SIG-M5 (cell line): ENCODE measurements at places on chromosomes 2 and 18.

GRCh38 chr2:67840460-67841068 lies 222.2 kb downstream of the C1D start:
- no peak for DNase-seq

GRCh38 chr18:68797871-68798270 lies at the start of gene CCDC102B:
Gene CCDC102B (plus strand): TSS chr18:68798080. CDS start chr18:68836764, 38,684 bp downstream.
- no peak for DNase-seq

DNA sequence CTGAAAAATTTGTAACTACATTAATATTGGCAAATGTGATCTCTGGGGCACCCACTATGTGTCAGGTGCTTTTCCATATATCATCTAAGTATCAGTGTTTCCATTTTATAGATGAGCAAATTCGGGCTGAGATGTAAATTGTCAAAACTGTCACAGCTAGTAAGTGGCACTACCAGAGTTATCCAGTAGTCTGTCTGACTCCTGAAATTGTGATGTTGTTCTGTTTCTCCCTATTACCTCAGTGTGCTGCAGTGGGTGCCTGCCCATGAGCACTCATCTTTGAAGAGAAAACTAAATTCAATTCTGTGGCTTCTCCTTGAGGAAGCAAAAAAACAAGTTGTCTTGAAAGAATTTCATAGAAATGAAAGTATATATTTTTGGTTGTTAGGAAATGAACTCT lies 467.4 kb upstream of the FANCL start:
- no peak for DNase-seq

DNA sequence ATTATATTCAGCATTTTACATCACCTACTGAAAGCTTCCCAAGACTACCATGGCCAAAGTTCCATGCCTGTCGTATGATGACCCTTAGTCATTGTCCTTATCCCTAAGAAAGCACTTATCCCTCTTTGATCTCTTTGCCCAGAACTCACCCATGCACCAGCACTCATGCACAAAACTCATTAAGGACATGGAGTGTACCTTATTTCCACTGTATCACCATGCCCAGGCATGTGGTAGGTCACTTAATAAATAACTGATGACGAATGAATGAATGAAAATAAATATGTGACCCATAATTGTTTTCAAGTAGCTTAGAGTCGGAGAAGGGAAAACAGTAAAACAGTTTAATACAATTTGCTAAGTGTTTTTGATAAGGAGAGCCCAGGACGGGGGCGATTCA lies 220.1 kb downstream of the IKZF2 start:
- DNase-seq: no peak

DNA sequence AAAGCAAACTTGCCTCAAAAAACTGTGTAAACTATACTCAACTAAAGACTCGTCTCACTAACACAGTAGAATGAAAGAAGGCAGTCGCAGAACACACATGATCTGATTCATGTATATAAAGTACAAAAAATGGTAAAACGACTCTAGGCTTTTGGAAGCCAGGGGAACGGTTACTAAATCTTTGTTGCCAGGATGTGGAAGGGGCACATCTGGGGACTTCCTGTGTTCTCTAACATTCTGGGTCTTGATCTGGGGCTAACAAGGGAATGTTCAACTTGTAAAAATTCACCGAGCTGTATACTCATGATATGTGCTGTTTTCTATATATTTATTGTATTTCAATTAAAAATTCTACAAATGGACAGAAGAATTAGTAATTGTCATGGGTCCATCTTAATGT lies 14.3 kb upstream of the C2orf80 start:
- no peak for DNase-seq

DNA sequence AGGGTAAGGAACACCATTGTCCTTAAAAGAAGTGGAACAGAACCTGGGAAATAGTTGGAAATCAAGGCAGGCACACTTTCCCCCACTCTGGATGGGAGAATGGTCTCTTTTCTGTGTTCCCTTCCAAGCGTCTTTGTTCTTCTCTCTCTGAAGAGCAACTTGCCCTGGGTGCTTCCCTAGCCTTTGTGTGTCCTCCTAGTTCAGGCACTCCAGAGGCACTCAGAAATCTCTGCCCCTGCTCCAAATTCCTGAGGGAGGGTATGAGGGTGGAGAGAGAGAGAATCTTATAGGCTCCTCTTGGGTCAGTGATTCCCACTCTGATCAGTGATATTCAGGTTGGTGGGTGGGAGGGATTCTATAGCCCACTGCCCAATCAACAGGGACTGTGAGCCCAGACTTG lies 8.8 kb upstream of the SIX2 start:
- DNase-seq: no peak

GRCh38 chr2:25314514-25315315 lies 27.0 kb downstream of the DNMT3A start:
- no peak for DNase-seq

GRCh38 chr2:7639476-7639875 lies 722.3 kb downstream of the RNF144A start:
- no peak for DNase-seq

GRCh38 chr2:19868224-19868623 lies 33.6 kb downstream of the TTC32 start:
- no peak for DNase-seq

DNA sequence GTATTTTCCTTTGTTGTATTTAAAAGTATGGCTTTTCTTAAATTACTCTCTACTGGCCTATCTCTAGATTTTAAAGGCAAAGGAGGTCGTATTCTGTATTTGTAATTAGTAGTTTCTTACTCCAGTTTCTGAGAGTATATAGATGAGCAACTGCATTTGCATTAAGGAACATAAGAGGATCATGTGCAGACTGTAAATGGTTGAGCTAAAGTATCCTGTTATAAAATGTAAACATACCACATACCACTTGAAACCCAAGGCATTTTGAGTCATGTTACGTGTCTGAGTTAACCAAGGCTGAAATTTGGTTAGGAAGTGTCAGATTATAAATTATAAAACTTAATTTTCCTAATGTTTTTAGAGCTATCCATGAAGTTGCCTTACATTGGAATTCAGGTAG lies 76.3 kb downstream of the GPD2 start:
- DNase-seq: no peak

- DNase-seq: no peak
Observed at GRCh38 chr2:215657844-215658243, 222.0 kb upstream of the FN1 start.

- no peak for DNase-seq
Observed at GRCh38 chr18:13305301-13305700, 86.7 kb downstream of the LDLRAD4 start.

DNA sequence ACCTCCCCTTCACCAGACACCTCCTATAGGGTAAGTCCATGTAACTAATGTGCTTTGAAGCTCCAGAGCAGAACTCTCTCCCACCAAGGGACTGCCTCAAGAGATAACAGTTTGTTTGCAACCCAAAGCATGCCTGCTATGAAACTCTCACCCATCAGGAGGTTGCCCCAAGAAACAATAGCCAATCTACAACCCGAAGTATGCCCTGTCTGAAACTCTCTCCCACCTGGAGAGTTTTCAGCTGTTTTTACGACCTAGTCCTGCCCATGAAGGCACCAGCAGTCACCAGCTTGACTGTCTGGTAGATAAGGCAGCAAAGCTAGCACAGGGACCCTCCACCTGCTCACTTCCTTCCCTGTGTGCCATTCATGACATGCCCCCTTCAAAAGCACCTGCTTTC lies 533.9 kb upstream of the CRIM1 start:
- no peak for DNase-seq

GRCh38 chr18:48028696-48029095 lies 98.2 kb upstream of the SMAD2 start:
- no peak for DNase-seq

DNA sequence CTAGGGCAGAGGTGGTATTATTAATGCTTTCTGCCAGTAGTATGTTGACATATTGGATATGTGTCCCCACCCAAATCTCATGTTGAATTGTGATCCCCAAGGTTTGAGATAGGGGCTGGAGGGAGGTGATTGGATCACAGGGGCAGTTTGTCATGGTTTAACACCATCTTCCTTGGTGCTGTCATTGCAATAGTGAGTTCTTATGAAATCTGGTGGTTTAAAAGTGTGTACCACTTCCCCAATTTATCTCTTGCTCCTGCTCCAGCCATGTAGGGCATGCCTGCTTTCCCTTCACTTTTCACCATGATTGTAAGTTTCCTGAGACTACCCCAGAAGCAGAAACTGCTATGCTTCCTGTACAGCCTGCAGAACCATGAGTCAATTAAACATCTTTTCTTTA lies 47.1 kb upstream of the THSD7B start:
- DNase-seq: no peak
